Activated CD4-positive, alpha-beta T cell treated with anti-CD3 and anti-CD28 coated beads for 4 hours (primary cell): ENCODE measurements at places on chromosomes 3 and 15.

- DNase-seq, result peak; percentile 10
These were observed 600.8 kb downstream of the FOXP1 start for GRCh38 chr3:70982700-70983140.

- DNase-seq, result no peak
These were observed 110.1 kb upstream of the ABHD17C start for GRCh38 chr15:80584973-80585525.

- no peak for DNase-seq
These were observed 34.6 kb downstream of the SRPRB start for GRCh38 chr3:133840055-133840737.

DNA sequence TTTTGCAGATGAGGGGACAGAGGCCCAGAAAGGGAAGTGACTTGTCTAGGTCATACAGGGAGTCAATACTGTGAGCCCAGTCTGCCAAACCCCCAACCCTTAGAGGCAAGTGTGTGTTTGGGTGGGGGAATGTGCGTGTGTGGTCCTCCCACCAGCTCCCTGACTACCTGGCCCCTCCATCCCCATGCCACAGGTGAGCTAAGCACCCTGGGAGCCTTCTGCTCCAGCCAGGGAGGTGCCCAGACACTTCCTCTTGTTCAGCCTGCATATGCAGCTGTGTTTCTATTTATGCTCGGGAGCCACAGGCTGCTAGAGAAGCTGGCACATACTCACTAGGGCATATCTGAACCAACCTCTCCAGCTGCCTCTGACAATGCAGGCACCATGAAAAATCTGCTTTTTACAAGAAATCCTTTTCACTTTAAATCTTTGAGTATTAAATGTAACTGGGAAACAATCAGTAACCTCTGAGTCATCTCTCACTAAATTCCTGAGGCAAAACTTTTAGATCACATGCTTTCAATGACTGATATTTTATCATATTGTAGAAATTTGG, 20.7 kb downstream of the TBC1D2B start:
- DNase-seq, result peak; percentile 36

DNA sequence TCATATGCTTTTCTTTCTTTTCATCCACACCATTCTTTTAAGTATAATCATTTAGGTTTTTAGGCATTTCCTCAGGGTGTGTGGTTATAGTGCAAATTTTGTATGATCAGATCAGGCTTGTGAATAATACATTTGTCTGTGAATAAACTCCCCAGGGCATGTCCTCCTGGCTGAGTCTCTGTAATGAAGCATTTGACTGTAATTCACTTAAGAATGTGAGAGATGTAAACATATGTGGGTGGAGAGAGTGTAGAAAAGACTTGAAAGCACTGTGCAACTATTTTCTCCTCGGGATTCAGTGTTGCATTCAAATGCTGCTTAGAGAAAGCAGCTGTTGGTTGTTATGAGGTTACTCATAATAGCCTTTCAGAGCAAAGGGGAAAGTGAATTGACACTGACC, 996.5 kb downstream of the TUSC7 start:
- DNase-seq, result no peak

- DNase-seq, result no peak
These were observed 117.3 kb upstream of the PLXND1 start for GRCh38 chr3:129723558-129724324.

- no peak for DNase-seq
These were observed 126.7 kb downstream of the UACA start for GRCh38 chr15:70636540-70637165.

DNA sequence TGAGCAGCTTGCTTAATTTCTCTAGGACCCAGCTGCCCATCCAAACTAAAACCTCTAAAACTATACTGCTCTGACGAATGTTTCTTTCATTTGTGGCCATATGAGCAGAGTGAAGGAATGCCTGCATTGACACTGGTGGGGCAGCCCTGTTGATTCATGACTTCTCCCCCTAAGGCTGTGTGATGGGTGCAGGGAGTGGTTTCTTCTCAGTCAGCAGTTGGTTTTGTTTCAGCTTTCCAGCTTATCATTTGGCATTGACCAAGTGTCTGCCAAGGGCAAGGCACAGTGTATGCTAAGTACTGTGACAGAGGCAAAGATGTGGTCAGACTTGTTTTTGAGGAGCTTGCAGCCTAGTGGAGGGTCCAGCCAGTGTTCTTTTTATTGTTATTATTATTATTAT, 4.7 kb downstream of the ABHD6 start:
- DNase-seq, result no peak

DNA sequence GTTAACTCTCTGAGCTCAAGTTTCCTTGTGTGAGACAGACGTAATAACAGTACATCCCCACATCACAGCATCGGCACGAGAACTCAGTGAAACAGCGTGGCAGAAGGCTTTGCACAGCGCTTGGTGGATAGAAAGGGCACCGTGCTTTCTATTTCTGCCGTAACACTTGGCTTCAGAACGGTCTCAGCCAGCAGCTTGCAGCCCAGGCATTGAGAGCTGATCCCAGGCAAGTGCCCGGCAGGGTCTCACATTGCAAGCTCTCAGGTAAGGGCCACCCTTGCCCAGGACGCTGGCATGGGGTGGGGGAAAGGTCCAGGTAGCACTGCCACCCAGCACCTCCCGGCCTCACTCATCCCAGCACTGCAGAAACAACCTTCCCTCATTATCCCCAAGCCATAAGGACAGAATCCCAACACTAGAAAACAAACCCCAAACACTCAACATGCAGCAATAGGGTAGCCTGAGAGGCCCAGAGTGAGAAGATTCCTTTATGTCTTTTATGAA, 70.5 kb upstream of the ITGA11 start:
- no peak for DNase-seq

DNA sequence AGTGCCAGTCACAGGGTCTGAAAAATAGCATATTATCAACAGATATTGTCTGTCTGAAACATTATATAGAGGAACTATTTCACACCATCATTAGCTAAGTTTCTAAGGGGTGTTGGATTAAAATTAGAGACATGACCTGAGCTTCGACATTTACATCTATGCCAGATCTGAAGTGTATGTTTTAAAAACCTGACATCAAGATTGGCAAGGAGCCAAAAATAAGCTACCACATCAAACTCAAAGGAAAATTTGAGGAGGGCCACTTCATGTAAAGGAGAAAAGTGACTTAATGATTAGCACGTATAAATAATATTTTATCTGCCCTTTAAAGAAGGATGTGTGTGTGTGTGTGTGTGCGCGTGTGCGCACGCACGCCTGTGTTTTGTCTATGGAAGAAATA, 752.0 kb upstream of the GRM7 start:
- no peak for DNase-seq

GRCh38 chr3:106533788-106534160, 665.0 kb upstream of the CBLB start:
- no peak for DNase-seq

- DNase-seq, result peak; percentile 93
These were observed 492 bp downstream of the MORF4L1 start for GRCh38 chr15:78872972-78873792.

DNA sequence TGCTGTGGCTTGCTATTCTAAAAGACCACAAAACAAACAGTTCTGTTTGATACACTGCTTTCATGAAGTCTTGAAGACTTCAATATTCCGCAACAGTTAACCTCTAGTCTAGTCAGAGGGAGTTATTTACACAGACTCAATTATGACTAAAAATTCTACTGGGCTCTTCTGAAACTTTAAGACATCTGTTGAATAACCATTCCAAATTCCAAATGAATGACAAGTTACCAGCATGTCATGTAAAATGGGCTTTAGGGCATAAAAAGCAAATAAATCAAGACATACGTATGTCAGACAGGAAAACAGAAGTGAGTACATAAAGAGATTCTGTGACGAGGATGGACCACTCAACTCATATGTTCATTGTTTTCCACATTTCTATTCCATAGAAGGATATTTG, 93.9 kb downstream of the PLOD2 start:
- no peak for DNase-seq

DNA sequence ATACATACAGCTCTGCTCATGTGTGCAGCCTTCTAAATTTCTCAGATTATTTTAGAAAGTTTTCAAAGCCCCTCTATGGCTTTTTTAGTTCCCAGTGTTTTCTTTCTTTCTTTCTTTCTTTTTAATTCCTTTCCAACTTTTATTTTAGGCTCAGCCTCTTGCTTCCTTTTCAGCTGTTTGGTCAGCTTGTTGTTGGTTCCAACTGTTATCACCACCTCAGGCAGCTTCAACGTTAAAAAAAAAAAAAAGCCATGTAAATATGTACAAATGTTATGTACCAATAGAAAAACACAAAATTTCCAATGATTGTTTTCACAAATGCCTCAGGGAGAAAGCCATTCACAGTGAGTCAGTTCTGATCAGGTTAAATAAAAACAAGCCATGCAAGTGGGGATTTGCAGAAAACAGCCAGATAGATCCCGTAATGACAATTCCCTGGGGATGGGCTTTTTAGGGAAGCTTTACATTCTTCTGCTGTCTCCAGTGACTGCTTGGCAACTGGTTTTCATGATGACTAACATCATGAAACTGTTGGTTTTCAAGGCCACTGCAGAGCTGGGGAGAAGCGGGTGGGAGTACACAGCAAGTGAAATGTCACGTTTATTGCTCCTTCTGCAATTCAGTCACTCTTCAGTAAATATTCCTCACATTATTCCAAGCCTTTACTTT, 908.4 kb downstream of the EPHA3 start:
- no peak for DNase-seq

- no peak for DNase-seq
These were observed 5.2 kb downstream of the CDHR4 start for GRCh38 chr3:49794431-49794830.

DNA sequence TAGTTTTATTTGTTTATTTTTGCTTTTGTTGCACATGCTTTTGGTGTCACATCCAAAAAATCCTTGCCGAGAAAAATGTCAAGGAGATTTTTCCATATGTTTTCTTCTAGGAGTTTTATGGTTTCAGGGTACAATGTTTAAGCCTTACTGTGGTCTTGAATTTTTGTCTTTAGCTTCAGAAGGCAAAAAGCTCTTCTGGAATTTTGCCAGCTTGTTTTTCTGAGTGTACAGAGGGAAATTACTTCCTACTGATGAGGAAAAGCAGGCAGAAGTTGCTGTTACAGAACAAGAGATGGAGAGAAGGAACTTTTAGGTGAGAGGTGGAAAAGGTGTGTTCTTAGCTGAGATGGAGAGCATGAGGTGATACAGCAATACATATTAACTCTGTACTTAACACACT, 59.6 kb downstream of the UBE2E2 start:
- DNase-seq, result no peak

- DNase-seq, result no peak
These were observed 342.1 kb upstream of the LRRC3B start for GRCh38 chr3:26280517-26280916.

DNA sequence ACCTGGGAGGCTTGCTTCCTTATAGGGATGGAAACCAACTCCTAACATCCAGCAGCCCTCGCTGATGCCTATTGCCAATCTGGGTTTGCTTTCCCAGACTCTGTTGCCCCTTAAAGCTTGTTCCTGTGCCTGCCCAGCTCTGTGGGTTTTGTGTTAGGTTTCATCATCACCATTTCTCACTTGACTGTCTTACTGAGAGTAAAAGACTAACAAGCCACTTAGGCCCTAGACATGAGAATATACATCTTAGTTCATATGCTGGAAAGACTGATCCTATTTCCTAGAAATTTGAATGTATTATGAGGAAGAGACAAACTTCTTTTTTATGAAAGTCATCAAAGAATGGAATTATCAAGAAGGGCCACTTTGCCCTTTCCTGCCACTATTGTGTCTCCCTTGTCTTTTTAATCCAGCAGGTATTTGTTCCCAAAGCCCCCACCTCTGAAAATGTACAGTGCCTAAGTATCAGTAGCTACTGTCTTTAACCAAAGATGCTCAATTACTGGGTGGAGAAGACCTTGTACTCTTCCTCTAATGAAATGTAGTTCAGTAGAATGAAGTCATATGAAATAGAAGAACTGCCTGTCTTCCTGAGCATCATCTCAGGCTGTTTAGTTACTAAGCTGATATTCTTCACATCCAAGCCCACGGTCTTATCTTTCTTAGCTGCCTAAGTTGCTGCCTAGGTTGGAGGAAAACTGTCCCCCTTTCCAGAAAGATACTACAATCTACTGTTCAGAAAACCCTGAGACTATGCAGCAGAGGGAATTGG, 59.8 kb upstream of the ZPLD1 start:
- no peak for DNase-seq

DNA sequence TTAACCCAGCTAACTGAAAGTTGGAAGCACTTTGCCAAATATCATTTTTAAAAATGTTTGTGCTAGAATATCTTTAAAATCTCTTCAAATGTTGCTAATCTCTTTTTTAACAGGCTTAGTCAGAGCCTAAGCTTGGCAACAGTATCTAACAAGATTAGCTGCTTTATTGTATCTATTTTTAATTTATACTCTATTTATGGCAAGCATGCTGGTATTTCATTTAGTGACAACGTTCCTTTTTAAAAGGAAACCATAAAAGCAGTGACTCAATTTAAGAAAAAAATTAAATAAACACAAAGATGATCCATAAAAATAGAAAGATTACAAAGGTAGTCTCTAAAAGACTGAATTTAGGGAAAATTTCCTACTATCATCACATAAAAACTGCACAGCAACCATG, 40.5 kb downstream of the SLC12A6 start:
- DNase-seq, result no peak

DNA sequence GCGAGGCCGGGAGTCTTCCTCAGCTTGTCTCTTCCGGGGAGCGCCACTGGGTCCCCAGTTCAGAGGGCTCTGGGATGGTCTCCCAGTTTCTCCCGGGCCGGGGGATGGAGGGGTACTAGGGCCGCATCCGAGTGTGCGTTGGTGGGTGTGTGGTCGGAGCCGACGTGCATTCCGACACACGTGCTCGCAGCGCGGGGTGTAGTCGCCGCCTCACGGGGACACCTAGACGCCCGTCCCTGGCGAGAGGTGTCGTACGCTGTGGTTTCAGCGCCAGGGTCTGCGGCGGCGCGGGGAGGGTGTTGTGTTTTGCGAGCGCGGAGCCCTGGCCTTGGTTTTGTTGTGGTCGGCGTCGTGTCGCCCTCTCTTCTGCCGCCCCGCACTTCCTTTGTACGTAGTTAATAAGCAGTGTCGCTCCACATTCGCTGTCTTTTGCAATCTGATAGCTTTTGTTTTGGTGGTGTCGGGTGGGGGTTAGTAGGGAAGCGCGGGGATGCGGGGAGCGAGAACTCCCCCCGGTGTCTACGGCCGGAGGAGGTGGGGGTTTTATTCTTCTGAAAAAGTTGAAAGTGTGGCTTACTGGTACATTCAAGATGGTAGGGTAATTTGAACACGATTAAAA, 2.2 kb downstream of the IGF1R start:
- peak; percentile 41 for DNase-seq

- no peak for DNase-seq
These were observed 28.7 kb upstream of the COL6A6 start for GRCh38 chr3:130488288-130488687.

GRCh38 chr3:109018828-109019227, 65.1 kb upstream of the GUCA1C start:
- no peak for DNase-seq

GRCh38 chr15:75640483-75641178, 607 bp upstream of the IMP3 start:
- peak; percentile 51 for DNase-seq

DNA sequence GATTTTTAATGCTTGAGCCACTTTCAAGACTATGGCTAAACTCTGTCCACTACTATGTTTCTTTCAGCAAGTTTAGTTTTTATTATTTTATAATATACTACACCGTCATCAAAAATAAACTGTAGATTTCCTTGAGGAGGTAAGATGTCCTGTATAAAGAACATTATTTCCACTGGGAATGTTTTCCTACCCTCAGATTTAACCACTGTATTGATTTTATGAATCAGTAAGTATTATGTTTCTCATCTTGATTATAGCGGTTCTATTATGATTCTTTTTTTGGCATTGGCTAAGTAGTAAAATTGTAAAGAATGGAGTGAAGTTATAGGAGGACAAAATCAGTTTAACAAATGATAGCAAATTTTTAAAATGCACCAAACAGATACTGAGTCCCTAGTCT, 44.4 kb downstream of the ADAM10 start:
- no peak for DNase-seq
